ENCODE measurements at places on chromosomes 11 and 22.

DNA sequence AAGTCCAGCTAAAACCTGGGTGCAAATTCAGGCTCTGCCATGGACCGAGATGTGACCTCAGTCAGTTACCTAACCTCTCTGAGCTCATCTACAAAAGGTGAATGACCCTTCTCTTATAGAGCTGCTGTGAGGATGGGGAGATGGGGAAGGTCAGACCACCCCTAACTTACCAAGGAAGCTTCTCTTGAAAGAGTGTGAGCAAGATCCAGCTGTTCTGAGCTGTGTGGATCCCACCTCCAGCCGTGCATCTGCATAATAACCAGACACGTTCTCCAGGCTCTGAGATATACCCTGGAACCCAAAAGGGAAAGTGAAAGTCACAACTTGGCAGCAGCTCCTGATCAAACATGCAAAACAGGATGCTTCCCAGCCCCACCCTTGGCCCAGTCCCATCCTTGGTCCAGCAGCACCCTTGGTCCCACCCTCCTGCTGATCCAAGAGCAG is at the start of gene APOL3:
Gene APOL3 (minus strand): TSS at position 257 of the 444 bp plus-strand sequence. CDS start 11,700 bp downstream, outside the sequence.
- no peak for DNase-seq

GRCh38 chr11:8250434-8250833 is 13.2 kb downstream of the LMO1 start:
- DNase-seq, result no peak

DNA sequence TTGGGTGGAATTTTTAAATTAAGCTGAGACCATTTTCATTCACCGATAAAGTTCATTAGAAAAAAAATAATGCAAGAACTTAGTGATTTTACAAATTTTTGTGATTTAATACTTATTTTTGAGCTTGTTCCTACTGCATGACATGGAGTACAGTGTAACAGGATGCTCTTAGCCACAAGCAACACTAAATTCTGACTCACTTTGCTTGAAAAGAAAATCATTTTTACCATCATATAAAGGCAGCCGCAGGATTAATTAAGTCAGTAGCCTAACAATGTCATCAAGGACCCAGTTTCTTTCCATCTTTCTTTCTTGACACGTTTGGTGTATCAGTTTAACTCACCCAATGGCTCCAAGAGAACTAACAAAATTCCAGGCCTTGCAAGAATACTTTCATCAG is 540.3 kb upstream of the LUZP2 start:
- DNase-seq, result no peak

DNA sequence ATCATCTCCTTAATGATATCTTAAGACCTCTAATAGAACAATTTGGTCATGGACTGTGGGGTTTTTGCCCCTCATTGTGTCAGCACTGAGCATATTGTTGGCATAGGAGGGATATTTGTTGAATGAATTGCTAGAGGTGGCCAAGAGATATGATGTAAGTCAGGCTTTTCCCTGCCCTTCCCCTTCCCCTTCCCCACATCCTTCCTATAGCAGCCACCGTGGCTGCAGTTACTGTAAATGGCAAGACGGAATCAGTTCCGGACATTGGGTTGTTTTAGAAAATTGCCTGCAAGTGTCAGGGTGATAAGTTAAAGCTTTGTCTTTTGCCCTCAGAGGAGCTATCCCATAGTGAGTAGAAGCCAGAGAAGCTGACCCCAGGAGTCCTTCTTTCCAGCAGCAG is 23.0 kb downstream of the LIMK2 start:
- no peak for DNase-seq

DNA sequence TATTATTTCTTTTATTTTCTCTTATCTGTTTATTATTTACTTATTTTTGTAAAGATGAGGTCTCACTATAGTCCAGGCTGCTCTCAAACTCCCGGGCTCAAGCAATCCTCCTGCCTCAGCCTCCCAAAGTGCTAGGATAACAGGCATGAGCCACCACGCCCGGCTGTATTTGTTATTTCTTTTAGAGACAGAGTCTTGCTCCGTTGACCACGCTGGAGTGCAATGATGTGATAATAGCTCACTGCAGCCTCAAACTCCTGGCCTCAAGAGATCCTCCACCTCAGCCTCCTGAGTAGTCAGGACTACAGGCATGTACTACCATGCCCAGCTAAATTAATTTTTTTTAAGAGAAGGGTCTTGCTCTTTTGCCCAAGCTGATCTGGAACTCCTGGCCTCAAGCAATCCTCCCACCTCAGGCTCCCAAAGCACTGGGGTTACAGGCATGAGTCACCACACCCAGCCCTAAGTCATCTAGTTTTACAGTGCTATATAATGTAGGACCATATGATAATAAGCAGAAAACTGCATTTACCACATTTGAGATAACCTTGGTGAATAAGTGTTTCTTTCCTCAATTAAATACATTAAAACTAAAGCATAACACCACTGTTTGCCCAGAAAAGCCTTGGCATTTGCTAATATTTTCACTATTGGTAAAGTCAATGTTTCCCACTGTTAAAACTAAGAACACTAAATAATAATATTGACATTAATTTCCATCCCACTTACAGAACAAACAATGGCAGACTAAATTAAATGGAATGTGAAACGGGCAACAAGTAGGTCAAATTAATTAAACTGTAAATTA is 127.5 kb downstream of the SIK3 start:
- DNase-seq, result no peak

All from stimulated activated CD4-positive, alpha-beta T cell treated with anti-CD3 and anti-CD28 coated beads, Interleukin-15, amount 100 ng/mL, for 1 hour (primary cell).